ENCODE measurements at places on chromosomes 5 and 9.

DNA sequence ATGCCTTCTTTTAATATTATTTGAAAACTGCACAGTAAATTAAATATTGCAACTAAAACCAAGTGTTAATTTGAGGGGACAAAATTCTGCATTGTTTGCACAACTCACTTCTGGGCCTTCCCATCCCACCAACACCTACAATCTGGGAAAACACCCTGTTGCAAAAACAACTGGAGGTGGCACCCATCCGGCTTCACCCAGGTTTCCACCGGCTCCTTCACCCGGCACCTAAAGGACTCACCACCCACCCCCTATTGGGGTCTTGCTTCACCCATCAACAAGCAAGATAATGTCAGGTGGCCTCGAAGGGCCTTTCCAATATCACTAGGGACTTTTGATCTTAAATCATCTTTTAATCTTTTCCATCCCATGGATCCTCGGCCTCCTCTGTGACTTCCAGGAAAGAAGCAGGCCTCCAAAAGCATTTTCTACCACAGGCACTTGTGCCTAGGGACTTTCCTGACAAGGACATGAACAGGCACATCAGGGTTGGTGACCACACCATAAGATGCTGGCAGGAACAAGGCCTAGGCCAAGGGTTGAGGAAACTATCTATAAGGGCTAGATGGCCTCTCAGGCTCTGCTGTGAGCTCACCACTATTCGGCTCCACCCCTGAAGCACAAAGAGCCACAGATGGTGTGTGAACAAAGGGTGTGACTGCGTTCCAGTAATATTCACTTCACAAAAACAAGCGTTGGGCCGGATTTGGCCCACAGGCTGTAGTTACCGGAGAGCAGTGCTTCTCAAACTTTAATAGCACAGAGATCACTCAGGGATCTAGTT, 205.1 kb downstream of the AUH start:
- DNase-seq, result no peak

GRCh38 chr5:84680908-84681307, 296.2 kb upstream of the EDIL3 start:
- no peak for DNase-seq

DNA sequence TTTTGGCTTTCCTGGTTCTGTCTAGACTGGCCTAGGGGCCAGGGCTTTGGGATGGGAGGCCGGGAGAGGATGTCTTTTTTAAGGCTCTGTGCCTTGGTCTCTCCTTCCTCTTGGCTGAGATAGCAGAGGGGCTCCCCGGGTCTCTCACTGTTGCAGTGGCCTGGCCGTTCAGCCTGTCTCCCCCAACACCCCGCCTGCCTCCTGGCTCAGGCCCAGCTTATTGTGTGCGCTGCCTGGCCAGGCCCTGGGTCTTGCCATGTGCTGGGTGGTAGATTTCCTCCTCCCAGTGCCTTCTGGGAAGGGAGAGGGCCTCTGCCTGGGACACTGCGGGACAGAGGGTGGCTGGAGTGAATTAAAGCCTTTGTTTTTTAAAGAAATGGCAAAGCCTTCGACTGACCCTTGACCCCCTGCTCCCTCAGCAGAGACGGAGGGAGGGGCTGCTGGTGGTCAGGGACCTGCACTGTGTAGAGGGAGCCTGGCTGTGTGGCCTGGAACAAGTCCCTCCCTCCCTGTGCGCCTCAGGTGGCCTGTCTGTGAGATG, 11.1 kb downstream of the FPGS start:
- no peak for DNase-seq

- no peak for DNase-seq
Observed at GRCh38 chr5:162769019-162769418, 668.4 kb upstream of the CCNG1 start.

DNA sequence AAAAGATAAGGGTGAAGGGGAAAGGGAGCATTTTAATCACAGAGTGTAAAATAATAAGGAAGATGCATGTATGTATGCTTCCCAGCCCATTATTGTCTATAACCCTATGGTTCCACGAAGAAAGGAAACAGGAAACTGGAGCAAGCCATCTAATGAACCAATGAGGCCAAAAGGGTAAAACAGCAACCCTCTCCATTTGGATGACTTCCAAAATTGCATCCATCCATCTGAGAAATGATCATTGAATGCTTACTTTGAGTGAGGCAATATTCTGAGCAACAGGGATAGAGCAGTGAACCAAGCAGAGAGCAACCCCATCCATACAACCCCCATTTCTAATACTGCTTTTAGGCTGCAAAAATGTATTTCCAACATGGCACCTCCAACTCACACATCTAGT, 46.9 kb downstream of the ARL15 start:
- no peak for DNase-seq

DNA sequence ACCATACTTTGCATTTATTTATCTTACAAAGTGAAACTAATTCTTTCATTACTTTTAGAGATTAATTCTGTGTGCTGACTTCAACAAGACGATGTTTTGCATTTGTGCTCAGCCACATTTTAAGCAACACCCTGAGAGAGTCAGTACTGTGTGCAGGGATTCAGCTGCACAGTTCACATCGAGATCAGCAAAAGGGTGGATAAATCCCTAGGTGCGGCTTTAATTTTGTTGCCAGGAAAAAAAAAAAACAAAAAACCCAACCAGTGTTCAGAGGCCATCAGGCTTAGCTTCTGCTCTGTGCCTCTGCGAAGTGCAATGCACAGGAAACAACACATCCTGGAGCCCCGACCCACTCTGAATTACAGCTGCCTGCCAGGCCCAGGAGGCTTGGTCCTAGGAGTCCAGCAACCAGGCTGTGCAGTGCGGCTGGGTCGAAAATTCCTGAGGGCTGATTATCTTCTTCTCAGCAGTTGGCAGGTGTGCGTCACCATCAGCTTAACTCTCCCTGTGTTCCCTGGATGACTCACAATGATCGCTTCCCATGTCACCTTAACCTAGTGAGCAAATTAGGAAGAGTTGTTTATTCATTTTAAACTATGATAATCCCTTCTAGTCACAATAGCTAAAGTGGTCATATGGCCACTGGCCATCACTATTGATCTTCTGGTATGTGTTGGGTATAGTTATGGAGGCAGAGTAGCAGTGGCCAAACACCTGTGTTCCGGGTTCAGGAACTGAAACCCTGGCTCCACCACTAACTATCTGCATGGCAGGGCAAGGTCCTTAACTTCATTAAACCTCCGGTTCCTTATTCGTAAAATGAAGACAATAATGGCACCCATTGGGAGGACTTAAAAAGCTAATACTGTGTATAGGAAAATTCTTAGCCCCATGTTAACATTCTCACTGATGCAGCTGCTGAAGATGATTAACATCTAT, 31.2 kb upstream of the NDUFB6 start:
- no peak for DNase-seq

DNA sequence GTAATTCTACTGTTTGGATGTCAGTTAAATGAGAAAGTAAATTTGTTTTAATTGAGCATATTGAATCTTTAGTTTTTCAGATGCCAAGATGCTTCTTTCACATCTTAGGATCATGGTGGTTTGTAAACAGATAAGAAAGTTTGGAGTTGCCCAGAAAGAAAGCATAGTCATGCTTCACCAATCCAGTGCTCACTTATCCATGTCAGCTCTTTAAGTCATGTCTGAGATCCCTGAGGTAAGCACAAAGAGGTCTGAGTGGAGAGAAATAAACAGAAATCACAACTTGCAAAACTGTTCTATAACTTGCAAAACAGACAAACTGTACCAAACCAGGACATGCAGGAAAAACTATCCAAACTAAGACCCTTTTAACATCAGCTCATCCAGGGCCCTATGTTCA, 87.7 kb downstream of the OSTF1 start:
- DNase-seq, result no peak

GRCh38 chr5:20514145-20514544, 526.1 kb upstream of the CDH18 start:
- DNase-seq, result no peak

DNA sequence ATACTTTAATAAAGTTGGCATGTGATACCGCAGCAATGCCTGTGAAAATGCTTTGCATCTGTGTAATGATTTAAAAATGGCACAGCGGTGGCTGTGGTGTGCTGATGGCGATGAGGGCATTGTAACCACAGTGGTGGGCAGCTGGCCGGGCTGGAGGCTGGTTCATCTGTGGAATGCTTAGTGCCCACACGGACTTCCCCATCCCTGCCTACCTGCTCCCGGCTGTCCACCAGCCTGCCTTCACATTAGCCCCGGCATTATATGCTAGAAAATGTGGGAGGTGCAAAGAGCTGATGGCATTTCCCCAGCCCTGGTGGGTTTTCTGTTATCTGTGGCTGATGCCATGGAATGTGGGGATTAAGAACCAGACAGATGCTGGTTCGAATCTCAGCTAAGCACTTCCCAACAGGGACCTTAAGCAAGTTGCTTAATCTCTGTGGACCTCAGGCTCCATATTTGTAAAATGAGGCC, 2.9 kb upstream of the NDST1 start:
- peak; percentile 73 for DNase-seq

GRCh38 chr5:142201471-142201887, 92.9 kb downstream of the NDFIP1 start:
- peak; percentile 75 for DNase-seq

Measured in fibroblast of skin of scalp (primary cell).